ENCODE measurements at places on chromosomes 2 and 18.

DNA sequence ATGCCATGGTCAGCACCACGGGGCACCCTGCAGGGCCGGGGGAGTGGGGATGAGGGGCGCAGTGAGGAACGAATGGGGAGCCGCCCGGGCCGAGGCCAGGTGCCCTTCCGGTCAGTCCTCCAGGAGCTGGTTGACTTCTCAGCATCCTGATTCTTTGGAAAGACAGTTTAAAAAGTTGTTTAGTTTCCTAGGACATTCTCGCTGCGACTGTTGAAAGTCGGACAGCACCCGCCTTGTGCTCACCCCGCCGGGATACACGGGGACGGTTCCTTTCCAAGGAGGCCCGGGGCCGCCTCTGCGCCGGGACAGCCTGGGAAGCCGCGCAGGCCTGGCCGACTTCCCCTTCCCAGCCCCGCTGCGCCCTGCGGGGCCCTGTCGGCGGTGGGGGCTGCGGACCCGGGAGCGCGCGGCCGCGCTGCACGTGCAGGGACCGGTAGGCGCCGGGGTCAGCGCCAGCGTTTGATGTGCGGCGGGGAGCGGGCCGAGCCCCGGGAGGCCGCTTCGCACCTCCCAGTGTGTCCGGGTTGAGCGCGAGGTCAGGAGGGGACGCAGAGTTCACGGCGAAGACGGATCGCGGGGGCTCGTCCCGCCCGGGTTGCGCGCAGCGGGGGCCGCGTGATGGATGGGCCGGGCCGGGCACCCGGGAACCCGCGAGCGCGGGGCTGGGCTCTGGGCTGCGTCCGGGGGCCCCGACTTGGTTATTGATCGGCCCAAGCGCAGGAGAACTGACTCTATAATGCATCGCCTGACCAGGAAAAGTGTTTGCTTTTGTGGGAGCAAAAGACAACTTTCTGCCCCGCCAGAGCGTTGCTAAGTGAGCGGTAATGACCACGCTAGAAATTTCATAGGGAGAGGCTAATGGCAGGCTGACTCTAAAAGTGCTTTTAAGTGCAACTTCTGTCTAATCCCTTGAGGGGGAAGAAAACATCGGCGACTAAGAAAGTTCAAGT, 28.0 kb upstream of the SMIM21 start:
- DNase-seq = peak; percentile 42

DNA sequence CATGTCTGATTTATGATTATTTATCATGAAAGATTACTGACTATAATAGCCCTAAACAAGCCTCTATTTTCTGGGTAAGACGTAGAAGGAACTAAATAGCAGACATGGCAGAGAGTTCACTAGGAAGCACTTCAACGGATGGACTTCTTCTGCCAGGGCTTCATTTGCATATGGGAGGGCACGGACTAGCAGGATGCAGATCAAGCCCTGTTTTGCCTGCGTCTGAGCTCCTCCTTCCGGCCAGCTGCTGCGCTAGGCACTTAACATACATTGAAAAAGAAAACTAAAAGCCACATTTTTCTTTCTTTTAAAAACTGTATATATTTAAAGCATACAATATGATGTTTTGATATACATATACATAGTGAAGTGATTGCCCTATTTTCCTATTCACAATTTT, 340.0 kb upstream of the MEX3C start:
- peak; percentile 2 for DNase-seq

DNA sequence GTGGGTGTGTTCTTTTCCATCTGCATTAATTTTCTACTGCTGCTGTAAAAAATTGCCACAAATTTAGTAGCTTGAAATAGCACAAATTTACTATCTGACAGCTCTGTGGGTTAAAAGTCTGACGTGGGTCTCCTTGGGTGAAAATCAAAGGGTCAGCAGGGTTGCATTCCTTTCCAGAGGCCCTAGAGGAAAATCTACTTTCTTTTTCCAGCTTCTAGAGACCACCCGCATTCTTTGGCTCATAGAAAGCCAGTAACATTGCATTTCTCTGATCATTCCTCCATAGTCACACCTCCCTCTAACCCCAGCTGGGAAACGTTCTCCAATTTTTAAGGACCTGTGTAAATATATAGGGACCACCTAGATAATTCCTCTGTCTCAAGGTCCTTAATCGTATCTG, 128.8 kb downstream of the ATL2 start:
- DNase-seq = peak; percentile 10

GRCh38 chr2:202360646-202361045, 15.5 kb upstream of the BMPR2 start:
- no peak for DNase-seq

DNA sequence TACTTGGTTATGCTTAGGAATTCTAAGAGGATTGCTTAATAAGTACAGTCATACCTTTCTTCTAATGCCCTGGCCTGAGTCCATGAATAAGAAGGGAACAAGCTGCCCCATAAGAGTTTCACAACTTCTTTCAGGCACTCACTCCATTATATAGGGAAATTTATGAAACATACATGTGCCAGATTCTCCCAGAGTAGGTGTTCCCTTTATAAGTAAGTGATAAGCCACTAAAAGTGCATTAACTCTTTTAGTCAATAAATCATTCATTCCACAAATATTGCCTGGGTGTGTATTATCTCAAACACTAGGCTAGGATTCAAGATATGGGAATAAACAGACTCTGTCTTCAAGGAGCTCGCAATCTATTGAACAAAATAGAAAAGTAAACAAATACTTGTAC, 84.5 kb upstream of the RBBP8 start:
- DNase-seq = peak; percentile 76

- peak; percentile 80 for DNase-seq
Measured at GRCh38 chr2:73212448-73213176, 1.4 kb upstream of the SMYD5 start.

GRCh38 chr2:175147186-175147585, 20.8 kb downstream of the ATF2 start:
- DNase-seq = peak; percentile 8

- no peak for DNase-seq
Measured at GRCh38 chr2:67667054-67667908, 270.1 kb downstream of the ETAA1 start.

DNA sequence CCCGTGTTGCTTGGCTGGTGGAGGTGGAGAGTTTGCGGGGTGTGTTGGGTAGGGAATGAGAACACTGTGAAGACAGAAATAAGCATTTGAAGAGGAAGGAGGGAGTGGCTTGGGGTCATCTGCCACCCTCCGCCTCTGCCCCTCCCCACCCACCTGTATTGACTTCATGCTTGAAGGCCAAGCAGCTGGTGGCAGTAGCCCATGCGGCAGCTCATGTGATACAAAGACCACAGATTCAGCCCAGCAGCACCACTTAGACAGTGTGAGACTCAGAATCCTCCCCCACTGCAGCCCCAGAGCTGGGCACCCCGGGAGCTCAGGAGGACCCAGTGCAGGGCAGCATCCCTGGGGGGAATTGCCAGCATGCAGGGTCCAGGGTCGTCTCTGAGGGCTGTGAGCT, 15.4 kb downstream of the NPPC start:
- no peak for DNase-seq

GRCh38 chr2:193847991-193848390, 1653.3 kb upstream of the TMEFF2 start:
- DNase-seq = no peak

DNA sequence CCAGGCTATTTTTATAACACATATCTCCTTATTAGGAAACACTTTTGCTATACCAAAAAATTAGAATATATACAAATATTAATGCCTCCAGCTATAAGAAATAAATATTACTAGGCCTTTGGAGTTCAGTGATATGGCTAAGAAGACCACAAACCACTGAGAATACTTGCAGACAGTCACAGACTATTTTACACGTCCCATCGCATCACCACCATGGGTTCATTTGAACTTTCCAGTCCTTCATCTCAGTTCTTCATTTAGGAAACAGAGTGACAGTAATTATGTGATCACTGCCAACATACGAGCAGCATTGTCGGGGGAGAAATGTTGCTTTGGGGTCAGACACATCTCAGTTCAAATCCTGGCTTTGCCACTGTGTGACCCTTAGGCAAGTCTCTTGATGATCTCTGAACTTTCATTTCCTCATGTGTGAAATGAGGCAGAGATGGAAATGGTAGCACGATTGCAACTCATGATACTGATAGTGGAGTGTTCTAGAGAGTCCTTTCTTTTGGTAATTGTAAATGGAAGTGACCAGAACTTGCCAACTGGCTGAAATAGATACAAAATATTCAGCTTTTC, 138.9 kb upstream of the NRP2 start:
- no peak for DNase-seq

DNA sequence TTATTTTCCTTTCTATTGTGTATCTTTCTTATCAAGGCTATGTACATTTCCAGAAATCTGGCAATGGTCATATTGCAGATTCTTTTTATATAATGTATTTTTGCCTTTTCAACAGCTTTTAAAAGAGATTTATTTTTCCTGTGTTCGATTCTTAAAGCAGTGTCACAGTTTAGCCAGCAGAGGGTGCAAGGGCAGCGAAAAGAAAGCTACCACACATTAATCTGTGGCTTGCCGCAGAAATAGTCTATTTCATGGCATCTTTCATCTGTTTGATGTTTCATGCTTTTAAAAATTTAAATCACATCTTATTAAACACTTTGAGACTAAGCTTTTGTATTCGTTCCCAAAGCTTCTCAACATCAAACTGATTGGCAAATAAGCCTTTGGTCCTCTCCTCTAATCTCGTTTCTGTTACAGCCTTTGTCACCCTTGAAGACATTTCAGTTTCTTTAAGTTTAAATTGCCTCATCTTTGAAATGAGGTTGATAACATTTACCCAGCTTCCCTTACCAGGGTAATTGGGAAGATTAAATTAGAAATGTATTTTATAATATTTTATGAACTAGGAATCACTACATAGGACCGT, 73.3 kb downstream of the PIK3C3 start:
- DNase-seq = peak; percentile 48

GRCh38 chr2:230842473-230842872, 22.3 kb upstream of the ITM2C start:
- no peak for DNase-seq

DNA sequence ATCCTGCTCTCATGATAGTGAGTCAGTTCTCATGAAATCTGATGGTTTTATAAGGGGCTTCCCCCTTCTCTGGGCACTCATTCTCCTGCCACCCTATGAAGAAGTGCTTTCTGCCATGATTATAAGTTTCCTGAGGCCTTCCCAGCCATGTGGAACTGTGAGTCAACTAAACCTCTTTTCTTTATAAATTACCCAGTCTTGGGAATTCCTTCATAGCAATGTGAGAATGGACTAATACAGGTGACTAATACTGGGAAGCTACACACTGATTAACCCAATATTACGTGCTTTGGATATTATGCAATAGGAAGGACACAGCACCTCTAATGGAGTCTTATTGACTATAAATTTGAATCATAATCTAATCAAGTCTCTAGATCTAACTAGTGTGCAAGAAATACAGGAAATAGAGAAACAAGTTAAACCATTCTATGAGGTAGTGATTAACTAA, 107.2 kb upstream of the ETAA1 start:
- peak; percentile 88 for DNase-seq

- no peak for DNase-seq
Measured at GRCh38 chr2:45275806-45276205, 266.6 kb upstream of the SIX2 start.

DNA sequence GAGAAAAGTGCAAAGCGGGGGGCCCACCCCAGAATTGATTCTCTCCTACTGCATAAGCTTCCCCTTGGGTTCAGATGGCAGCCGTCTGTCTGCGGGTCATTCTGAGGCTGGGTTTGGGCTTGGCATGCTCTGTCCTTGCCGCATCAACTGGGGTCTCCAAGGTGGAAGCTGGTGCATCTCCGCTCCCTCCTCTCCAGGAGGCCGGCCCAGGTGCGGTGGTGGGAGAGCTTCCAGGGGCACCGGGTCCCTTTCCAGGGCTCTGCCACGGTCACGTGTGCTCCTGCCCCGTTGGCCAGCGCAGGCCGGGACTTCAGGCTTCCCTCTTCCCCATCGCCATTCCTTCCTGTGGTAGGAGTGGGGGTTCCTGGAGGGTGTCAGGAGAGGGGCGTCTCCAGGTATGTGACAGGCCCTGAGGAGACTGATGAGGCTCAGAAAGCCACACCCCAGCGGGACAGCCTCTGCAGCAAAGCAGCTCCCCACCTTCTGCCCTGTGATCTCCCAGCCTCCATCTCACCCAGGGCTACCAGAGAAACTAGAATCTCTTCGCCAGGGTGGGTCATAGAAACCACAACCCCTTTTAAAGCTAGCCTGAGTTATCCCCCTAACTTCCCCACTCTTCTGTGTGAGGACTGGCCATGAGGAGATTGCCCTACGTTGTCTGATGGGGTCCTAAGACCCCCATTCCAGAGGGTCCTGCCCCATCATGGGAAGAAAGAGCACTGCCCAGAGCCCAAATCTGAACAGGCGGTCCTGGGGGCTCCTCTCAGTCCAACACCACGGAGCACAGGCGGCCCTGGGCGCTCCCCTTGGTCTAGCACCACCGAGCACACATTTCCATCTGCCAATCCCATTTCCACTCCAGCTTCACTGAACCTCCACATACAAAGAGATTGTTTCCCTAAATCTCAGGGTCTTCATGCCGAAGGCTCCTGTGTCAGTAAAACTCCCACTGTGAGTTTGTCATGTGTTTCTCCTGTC, 76.6 kb downstream of the SLC66A2 start:
- DNase-seq = no peak

GRCh38 chr2:7031547-7032245, 114.5 kb downstream of the RNF144A start:
- DNase-seq = no peak

- peak; percentile 31 for DNase-seq
Measured at GRCh38 chr2:54945391-54946219, 104.6 kb downstream of the RTN4 start.

GRCh38 chr2:218019411-218020060, 16.7 kb upstream of the TNS1 start:
- no peak for DNase-seq

- no peak for DNase-seq
Measured at GRCh38 chr2:102417946-102418345, 5.0 kb upstream of the IL18RAP start.

- DNase-seq = peak; percentile 76
Measured at GRCh38 chr18:76450452-76451395, 44.3 kb downstream of the ZNF516 start.

DNA sequence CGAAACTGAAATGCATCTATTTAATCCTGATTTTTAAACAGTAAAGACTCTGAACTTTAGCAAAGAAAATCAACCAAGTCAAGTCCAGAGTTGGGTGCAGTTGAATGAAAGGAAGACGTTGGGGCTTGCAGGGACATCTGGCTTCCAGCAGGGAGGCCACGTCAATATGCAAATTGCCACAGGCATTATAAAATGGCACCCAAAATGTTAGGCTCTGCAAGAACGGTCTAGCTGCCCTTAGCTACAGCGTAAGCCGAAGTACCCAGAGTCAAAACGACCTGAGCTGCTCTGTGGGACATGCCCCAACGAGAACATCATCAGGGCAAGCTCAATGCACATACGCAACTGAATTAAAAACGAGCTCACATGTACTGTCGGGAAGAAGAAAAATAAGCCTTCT, 30.7 kb downstream of the DOCK10 start:
- no peak for DNase-seq

GRCh38 chr2:12286347-12286746, 430.4 kb upstream of the TRIB2 start:
- no peak for DNase-seq

GRCh38 chr2:179440642-179441251, 176.1 kb upstream of the SESTD1 start:
- peak; percentile 21 for DNase-seq
